Activated CD8-positive, alpha-beta T cell treated with anti-CD3 and anti-CD28 coated beads for 36 hours (primary cell): ENCODE measurements at places on chromosomes 2 and 18. TPM values are rescaled to one million over a fixed set of nuclear protein-coding genes. Genes with fewer than 3 reads are reported as not detected.

ILKAP gene
- 42.1 TPM for total RNA-seq

TEX44 gene
- not detected for total RNA-seq

SULT1C4 gene
- not detected for total RNA-seq

DNA sequence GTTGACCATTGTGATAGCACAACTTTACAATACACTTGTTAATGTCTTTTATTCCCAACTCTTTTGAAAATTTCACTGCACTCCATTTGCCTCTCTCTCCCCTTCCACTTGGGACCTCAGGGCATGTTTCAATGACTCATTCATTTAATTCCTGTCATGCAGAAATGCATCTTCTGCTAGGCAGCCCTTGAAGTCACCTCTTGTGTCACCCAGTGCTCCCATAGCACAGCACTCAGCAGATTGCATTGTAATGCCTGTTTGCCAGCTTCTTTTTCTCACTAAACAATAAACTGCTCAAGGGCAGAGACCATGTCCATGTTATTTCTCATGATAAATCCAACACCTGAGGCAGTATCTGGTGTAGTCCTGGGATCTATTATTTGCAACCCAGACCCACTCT lies 85.9 kb upstream of the ACSL3 start:
- DNase-seq = no peak

DNA sequence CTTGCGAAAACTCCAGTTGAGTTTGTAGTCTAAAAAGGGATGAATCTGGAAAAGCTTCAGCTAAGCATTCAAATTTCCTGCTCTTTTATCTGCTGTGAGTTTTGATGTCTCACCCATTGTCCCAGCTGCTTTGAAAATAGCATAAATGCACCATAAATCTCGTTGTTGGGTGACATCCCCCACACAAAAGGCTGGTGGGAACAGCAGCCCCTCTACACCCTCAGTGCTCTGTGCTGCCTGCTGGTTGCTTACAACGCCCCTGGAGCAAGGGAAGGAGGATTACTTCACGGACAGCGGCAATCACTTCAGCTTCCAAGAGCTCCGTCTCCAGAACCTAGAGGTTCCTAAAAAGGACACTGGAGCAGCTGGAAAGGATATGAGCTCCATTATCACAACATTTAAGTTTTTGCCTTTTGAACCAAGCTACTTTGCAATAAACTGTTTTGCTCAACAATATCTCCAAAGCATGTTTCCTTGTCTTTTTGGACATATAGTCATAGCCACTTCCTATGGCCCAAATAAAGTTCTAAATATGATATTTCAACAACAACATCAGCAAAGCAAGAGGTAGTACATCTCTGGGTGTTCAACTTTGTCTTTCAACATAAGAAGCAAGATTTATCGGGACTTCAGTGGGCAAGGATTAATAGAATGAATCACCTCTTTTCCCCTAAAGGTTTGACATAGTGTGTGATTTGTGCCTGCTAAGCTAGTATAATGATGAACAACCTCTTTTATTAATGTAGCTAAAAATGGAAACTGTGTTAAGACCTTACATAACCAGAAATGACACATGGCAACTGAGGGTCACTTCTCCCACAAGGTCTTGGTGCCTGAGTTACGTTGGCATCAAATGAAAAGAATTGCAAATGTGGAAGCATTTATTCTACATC lies 413.5 kb downstream of the TXNL1 start:
- no peak for DNase-seq

- DNase-seq = no peak
Measured at GRCh38 chr2:144914622-144915318, 394.9 kb upstream of the ZEB2 start.

GRCh38 chr18:9108911-9109310 lies 6.4 kb downstream of the NDUFV2 start:
- no peak for DNase-seq

GRCh38 chr2:27362678-27363420 lies 6.3 kb upstream of the GTF3C2 start:
- no peak for DNase-seq

DNA sequence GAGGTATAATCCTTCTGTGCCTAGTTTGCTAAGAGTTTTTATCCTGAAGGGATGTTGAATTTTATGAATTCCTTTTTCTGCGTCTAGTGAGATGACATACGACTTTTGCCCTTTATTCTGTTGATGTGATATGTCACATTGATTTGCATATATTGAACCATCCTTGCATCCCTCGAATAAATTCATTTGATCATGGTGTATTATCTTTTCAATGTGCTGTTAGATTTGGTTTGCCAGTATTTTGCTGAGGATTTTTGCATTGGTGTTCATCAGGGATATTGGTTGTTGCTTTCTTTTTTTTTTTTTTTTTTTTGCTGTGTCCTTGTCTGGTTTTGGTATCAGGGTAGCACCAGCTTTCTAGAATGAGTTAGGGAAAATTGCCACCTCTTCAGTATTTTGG lies 9.1 kb downstream of the GCC2 start:
- no peak for DNase-seq

GRCh38 chr2:12807907-12808810 lies 91.4 kb downstream of the TRIB2 start:
- no peak for DNase-seq

- DNase-seq = peak; percentile 22
Measured at GRCh38 chr2:160332318-160332717, 132.2 kb upstream of the ITGB6 start.

DNA sequence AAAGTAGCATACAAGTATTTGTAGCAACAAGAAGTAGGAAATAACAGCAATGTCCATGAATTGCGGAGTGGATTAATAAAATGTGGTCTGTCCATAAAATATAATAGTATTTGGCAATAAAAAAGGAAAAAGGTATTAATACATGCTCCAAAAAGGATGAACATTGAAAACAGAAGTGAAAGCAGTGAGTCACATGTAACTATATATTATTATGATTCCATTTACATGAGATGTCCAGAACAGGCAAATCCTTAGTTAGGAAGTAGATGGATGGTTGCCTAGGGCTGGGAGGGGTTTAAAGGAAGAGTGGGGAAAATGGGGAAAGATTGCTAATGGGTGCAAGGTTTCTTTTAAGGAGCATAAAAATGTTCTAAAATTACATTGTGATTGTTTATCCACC lies 44.5 kb downstream of the CCDC74A start:
- no peak for DNase-seq

GRCh38 chr18:77012120-77012519 lies 120.5 kb downstream of the MBP start:
- no peak for DNase-seq

DNA sequence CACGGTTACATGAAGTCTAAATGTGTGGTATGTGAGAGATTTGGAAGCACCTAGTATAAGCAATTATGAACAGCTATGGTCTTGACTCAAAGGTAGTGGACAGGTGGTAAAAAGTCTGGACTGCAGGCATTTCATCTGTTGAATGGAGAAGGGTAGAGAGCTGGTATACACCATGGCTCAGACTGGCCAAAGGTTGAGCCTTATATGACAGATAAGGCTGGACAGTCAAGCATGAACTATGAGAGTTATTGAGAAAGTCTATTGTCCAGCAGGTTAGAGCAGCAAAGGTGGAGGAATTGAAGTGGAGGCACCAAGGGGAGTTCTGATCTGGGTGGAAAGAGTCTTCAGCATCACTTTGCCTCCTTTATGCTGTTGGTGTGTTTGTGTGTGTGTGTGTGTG lies 346.7 kb upstream of the SLC14A2 start:
- no peak for DNase-seq

DNA sequence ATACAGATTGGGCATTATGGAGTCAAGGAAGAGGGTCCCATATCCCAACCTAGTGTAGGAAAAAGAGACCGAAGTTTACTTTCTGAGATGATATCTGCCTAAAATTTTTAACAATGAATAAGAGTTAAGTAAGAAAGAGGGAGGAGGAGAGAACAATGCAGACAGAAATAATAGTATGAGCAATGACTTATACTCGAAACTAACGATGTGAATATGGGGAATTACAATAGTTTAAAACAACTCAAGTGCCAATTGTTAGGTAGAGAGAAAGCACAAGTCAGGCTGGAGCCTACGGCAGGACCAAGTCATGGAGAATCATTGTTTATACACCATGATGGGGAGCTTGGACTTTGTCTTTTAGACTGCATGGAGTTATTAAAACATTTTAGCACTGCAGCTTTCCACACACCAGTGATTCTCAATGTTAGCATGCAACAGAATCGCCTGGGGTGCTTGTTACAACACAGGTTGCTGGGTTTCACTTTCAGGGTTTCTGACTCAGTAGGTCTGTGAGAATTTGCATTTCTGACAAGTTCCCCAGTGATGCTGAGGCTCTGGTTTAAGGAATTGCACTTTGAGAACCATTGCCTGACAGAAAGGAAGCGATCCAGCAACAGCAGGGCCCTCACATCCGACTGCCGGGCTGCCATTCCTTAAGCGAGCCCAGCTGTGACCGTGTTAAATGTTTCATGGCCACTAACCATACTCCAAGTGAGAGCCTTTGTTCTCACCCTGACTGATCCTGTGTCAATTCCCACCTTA lies 511.2 kb downstream of the DCDC2C start:
- DNase-seq = no peak

DNA sequence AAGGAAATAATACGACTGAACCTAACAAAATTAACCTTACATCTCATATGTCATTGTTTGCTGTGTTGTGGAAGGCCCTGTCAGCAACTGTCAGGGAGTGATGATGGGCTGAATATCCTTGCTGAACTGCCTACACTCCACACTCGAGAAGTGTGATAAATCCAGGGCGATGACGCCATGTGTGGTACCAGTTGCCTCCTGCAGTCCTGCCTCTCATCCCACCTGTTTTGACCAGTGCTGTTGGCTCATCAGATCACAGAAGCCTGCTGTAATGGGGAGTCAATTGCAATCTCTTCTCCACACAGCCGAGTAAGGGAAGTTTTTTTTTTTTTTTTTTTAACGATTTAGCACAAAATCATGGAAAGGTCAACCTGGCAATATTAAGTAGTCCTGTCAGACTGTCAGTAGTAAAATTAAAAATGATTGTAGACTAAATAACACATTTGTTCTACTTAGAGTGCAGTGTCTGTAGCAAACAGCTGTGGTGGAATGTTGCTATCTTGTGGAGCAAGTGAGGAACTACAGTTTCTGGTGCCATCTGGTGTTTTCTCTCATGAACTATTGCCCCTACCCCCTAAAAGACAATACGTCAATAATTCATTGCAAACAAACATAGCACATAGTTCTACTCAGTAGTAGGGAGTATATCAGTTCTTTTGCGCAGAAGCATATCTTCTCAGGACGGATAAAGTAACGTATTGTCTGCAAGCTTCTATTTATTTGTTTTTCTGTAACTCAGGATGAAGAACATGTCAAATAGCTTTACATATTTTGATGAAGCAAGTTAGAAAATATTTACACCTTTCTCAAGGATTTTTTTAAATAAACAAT lies 347.6 kb downstream of the CTNNA2 start:
- no peak for DNase-seq

- no peak for DNase-seq
Measured at GRCh38 chr18:61908661-61909060, 15.9 kb upstream of the RNF152 start.

GRCh38 chr2:167342769-167343168 lies 454.5 kb downstream of the XIRP2 start:
- no peak for DNase-seq

- DNase-seq = no peak
Measured at GRCh38 chr2:149310349-149310748, 20.0 kb upstream of the LYPD6 start.

DNA sequence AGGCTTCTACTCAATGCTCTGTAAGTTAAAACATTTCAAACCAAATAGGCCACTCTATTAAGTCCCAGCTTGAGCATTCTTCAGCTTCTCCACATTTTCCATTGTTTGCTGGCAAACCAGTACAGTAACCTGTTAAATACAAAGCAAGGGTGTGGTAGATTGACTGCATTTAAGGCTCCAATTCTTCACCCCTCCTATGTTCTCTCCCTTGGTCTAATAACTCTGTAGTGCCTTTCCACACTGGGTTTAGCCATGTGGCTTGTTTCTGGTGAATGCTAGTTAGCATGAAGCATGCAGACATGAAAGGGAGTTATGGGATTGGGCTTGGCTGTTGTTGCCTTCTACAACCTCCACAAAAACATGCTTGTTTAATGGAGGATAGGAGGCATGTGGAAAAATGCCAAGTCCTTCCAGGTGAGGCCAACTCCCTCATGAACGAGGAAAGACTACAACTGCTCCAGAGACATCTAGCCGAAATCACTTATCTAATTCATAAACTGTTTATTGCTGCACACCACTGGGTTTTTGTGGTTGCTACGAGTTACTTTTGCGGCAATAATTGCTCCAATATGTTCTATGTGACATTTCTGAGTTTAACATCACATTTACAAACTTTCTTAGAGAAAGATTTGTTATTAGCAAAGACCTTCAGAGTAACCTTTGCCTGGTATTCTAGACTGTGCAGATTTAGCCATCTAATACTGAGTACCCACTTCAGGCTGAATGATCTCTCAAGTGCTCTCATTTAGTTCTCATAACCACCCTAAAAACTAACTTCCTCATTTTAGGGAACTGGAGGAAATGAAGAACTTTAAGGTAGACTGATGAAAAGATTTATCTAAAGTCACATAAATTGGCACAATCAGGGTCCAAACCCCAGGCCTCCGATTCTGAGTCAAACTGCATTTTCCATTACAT lies 104.0 kb downstream of the SMAD2 start:
- no peak for DNase-seq

GRCh38 chr2:238591732-238592131 lies 165.0 kb downstream of the ASB1 start:
- DNase-seq = no peak

DNA sequence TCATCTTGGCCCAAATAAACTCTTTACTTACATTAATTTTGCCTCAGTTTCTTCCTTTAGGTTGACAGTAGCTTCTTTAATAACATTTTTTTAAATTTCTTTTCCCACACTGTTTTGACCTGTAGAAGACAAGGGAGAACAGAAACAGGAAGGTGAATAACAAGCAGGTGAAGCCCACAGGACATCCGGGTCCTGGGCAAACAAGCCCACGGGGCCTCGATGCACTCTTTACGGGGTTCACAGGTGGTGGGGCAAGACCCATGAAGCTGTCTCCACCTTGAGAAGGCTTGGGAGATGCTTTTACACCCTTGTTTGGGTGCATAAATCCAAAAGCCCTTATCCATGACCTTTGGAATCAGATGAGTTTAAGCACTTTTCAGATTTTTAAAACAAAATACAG lies 301.0 kb upstream of the MGAT5 start:
- DNase-seq = no peak

DNA sequence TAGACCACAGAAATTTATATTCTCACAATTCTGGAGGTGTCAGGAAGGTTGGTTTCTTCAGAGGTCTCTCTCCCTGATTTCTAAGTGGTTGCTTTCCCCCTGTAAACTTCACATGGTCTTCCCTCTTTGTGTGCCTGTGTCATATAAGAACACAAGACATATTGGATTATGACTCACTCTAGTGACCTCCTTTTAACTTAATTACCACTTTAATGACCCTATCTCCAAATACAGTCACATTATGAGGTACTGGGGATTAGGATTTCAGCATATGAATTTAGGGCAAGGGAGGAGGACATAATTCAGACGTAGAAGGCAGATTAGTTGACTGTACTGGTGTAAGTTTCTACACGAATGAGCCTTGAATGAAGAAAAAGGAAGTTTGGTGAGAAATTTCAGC lies 38.2 kb upstream of the EPHA4 start:
- no peak for DNase-seq

- no peak for DNase-seq
Measured at GRCh38 chr18:36314754-36315153, 17.2 kb downstream of the FHOD3 start.
